ENCODE measurements at places on chromosomes 16 and 17.

- DNase-seq = no peak
Observed at GRCh38 chr17:75205793-75206163, 299 bp downstream of the NUP85 start.

- DNase-seq = no peak
Observed at GRCh38 chr16:7765079-7765550, 432.5 kb downstream of the RBFOX1 start.

- DNase-seq = no peak
Observed at GRCh38 chr16:88331989-88332920, 50.5 kb upstream of the ZNF469 start.

DNA sequence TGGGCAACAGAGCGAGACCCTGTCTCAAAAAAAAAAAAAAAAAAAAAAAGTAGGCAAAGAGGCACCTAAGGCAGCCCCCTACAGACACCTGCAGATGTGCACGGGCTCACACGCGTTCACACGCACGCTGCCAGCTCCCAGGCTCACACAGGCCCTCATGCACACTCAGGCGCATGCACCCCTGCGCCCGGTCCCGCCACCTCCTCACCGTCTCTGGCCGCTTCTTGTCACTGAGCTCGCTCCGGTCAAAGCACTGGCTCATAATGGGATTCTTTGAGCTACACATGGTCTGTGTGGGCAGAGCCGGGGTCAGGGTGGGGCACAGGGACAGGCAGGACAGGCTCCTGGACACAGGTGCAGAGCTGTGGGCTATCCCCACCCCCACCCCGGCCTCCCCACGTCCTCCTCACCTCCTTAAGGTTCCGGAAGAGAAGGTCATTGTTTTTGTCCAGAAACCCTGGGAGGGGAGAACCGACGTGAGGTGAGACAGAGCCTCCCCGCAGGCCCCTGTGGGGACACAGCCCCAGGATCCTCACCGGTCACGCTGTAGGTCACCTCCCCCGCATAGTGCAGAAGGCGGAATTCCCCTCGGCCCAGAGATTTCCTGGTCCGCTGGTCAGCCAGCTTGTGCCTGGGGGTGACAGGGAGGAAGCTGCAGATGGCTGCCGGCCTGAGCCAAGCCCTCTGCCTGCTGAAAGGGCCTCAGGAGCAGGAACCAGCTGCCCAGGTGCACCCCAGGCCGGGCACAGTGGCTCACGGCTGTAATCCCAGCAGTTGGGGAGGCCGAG is 17.9 kb downstream of the MYO1C start:
- no peak for DNase-seq

- no peak for DNase-seq
Observed at GRCh38 chr17:78839235-78839761, 1.3 kb downstream of the USP36 start.

DNA sequence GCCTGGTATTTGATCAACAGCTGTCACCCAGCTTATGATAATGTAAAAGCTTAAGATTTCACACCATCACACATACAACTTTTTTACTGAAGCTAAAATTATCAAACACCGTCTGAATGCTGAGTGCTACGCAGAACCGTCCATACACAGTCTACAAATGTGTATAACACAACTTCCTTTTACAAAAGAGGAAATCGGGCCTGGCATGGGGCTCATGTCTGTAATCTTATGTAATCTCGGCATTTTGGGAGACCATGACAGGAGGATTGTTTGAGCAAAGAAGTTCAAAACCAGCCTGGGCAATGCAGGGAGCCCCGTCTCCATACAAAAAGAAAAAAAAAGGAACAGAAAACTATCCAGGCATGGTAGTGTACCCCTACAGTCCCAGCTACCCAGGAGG is 19.6 kb upstream of the QRICH2 start:
- DNase-seq = no peak

- DNase-seq = no peak
Observed at GRCh38 chr17:34389126-34389750, 26.2 kb upstream of the CCL1 start.

Measured in stimulated activated CD4-positive, alpha-beta T cell treated with anti-CD3 and anti-CD28 coated beads, Interleukin-1b, Interleukin-23, amount 100 ng/mL, for 24 hours (primary cell).